Hepatocyte (in vitro differentiated cells): ENCODE measurements at places on chromosomes 11 and 22. TPM values are rescaled to one million over a fixed set of nuclear protein-coding genes. Genes with fewer than 3 reads are reported as not detected.

- DNase-seq: peak; percentile 51
Observed at GRCh38 chr11:82732734-82733443, 775 bp downstream of the FAM181B start.

The SPTBN2 gene
- 177 and 183 TPM in 2 replicates for polyA plus RNA-seq

The RASSF7 gene
- polyA plus RNA-seq: 104 and 130 TPM in 2 replicates

GRCh38 chr11:64561984-64562722 lies 28.9 kb upstream of the SLC22A12 start:
- DNase-seq: no peak

DNA sequence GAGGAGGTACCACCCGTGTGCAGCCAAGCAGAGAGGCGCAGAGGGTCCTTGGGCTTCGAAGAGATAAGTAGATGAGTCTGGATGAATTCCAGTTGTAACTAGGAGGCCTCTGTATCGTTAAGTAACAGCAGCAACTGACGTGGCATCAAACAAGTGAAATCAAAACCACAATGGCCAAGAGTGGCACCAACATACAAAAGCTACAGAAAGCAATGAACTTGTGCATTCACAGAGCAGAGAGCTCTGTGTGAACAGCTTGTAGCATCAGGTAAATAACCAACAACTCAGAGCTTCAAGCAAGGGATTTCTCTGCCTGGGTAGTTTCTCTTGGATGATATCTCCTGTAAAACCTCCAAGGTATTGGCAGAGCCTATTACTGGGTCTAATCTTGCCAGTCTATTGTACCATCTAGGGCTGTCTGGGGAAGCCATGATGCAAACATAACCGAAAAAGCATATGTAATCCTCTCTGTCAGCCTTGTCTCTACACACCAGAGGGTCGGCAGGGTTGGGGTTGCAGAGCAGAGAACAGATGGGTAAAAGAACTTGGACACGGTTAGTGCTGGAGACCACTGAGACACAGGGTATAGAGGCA lies 83.1 kb upstream of the USP47 start:
- no peak for DNase-seq

GRCh38 chr11:108748968-108749367 lies 84.1 kb downstream of the DDX10 start:
- DNase-seq: no peak

The OR51I1 gene
- not detected in 2 replicates for polyA plus RNA-seq

DNA sequence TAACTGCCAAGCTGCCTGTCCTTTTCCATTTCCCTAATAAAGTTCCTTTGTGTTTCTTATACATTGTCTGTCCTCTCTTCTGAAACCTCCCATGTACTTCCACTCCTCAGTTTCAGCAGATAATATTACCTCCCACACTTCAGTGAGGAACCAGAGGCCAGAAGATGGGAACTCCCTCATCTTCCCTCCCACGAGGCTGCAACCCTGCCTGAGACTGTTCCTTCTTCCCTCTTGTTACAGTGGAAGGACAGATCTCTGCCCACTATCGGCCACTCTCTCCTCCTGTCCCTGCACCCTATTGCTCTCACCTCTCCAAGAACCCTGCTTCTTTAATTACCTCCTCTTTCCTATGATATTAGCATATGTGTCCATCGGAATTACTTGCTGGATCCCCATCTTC lies 38.1 kb upstream of the SWAP70 start:
- no peak for DNase-seq

DNA sequence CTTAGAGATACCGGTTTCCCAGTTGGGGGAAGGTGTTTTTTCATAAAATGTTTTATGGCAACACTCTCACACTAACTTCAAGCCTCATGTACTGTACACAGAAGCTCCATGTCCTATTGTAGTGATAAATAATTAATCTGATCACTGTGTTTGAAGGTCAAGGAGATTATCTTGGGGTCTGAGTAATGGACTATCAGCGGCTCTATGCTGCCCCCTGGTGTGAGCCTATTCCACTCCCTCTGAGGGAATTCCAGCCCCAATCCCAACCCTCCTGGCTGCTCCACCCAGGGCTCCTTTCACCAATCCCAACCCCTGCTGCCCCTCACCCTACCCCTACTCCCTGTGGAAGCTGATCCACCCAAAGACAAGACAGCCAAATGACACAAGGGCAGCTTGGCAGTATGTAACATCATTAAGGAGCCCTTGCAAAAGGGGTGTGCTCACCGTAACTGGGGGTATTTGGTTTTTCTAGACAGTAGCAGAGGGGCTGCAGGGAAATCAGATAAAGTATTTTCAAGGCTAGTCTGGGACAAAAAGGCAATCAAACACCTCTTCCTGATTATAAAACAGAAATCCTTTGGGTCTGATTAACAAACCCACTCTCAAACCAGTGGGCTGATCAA lies 22.3 kb downstream of the HPS4 start:
- DNase-seq: peak; percentile 78

GRCh38 chr22:49427941-49428340 lies 399.7 kb downstream of the BRD1 start:
- DNase-seq: no peak

The ARHGAP8 gene
- 50.4 and 62.8 TPM in 2 replicates for polyA plus RNA-seq

The SCGB2A2 gene
- not detected in 2 replicates for polyA plus RNA-seq

GRCh38 chr11:12914400-12914912 lies 94.7 kb upstream of the RASSF10 start:
- DNase-seq: peak; percentile 49

- no peak for DNase-seq
Observed at GRCh38 chr22:49427341-49427740, 400.3 kb downstream of the BRD1 start.

The TENM4 gene
- polyA plus RNA-seq: 17.8 and 18.7 TPM in 2 replicates

DNA sequence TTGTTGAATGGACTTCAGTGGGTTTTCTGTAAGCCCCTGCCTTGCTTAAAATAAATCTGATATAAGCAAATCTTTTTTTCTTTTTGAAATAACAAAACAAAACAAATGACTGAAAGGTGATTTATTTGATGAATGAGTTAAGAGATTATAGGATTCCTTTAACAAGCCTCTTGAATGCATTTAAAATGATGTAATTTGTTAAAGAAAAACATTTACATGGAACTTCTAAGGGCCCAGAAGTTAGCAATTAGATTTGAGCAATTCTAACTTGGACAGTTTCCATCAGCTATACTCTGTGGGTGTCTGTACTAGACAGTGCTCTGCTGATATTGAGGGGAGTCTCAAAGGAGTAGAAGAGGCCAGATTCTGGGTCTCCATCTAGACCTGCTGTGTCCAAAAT lies 143.5 kb upstream of the RAG2 start:
- no peak for DNase-seq

DNA sequence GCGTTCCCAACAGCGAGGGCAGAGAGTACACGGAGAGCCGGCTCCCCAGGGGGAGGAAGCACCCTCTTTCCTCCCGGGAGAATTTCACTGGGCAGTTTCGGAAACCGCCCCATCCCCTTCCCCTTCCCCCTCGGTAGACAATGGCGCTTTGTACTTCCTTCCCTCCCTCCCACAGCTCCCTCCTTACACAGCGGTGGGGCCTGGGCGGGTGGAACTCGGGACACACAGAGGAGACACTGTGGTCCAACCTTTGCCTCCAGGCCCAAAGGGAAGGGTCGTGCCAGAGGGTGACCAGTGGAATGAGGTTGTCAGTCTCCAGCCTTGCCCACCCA lies 4.3 kb downstream of the SMTN start:
- peak; percentile 26 for DNase-seq
